ENCODE measurements at places on chromosomes 16 and 17.

GRCh38 chr16:23837553-23838308 lies 1.9 kb downstream of the PRKCB start:
- DNase-seq: no peak

GRCh38 chr17:80346498-80347275 lies 68.3 kb upstream of the ENDOV start:
- DNase-seq: no peak

DNA sequence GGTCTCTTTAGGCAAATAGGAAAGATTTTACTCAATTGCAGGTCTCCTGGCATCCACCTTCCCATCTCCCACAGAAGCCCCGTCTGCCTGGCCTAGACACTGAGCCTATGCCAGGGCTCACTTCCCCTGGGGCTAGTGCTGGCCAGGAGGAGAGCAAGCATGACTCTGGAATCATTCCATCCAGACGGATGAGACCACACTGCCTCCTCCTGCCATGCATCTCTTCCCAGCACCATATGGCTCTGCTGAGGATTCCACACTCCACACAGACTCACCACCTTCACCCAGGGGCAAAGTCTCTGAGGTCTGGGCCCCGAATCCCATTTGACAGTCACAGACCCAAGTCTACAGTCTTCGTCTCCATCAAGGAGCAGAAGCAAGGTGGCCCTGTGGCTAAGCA lies 346.5 kb downstream of the C16orf95 start:
- DNase-seq: no peak

DNA sequence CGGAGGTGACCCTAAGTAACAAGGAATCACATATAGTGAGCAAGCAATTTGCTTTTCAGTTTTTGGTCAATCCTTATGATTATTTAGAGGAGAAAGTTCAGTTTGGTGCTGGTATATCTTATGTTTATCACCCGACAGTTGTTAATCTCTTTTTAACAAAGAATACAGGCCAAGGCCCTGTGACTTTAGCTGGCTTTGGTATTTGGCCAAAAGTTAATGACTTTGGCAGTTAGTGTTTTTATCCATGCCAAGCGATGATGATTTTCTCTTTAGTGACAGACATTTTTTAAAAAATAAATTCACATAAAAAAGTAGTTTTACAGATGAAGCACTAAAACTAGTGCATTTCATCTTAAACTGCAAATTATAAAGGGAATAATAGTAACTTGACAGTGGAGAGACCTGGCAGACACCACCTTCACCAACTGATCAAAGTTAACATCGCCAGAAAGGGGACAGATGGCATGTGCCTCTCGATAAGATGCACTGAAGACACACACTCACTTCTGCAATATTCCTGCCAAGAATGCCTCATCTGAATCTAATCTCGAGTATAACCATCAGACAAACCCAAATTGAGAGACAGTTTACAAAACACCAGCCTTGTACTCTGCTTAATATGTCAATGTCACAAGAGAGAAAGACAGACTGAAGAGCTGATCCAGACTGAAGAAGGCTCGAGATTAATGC lies 6.9 kb downstream of the DEXI start:
- DNase-seq: no peak

DNA sequence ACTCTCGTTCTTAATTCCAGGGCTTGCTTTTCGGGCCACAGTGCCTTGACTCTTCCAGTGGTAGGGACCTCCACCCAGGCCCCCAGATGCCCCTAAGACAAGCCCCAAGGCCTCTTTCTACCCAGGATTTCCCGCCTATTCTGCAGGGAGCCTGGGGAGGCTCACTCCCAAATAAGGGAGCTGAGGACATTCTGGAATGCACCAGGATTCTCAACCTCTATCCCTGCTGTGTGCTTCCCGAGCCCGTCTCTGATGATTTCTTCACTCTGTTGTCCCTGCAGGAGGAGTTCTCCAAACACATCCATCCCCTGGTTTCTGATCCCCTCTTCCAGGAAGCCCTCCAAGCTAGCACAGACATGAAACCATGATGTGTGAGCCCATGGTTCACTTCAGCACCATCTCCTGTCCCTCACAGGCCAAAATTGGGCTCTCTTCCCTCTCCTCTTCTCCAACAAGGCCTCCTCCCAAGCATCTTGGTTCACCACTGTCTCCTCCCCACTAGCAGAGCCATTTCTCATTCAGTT lies 255.9 kb downstream of the KATNIP start:
- DNase-seq: no peak

GRCh38 chr17:33013596-33014375 lies 22.1 kb downstream of the SPACA3 start:
- no peak for DNase-seq

DNA sequence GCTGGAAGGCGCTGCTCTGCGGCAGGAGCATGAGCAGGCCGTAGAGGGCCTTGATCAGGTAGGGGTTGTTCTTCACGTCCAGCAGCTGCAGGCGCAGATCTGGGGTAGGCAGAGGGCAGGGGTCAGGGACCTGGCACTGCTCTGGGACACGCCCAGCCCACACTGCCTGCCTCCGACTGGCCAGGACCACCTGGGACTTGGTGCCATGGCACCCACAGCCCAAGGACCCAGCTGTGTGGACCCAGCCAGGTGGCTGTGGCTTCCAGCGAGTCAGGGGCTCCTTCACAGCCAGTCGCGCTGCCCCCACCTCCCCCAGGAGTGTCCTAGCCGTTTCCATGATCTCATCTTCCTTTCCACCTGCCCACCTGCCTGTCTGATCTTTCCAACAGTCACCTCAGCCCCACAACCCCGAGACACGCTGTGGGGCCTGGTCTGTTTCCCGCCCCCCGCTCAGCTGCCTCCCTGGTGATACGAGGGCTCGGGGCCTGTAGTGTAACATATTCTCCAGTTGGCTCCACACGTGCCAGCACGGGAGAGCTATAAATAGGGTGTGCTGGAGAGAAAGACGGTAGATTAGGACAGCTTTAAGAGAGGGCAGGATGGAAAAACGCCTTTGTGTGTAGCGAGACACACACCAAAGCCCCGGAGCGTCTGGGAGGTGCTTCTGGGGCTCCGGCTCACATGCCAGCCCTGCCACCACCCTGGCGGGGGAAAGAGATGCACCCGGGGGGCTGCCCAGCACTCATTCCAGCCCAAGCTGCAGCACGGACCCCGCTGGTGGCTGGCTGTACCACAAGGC lies 7.2 kb upstream of the MTSS2 start:
- DNase-seq: no peak

GRCh38 chr17:56593646-56594319 lies at the start of gene NOG:
Gene NOG, plus strand, starts transcription at chr17:56593699. Its CDS starts 525 bp downstream, at chr17:56594224.
- DNase-seq: peak; percentile 40

- DNase-seq: no peak
These were observed 218.0 kb downstream of the SEC14L1 start for GRCh38 chr17:77358801-77359200.

- no peak for DNase-seq
These were observed 4.1 kb downstream of the KRT31 start for GRCh38 chr17:41393294-41393693.

- DNase-seq: no peak
These were observed 48.8 kb downstream of the SPACA3 start for GRCh38 chr17:33040461-33040860.

DNA sequence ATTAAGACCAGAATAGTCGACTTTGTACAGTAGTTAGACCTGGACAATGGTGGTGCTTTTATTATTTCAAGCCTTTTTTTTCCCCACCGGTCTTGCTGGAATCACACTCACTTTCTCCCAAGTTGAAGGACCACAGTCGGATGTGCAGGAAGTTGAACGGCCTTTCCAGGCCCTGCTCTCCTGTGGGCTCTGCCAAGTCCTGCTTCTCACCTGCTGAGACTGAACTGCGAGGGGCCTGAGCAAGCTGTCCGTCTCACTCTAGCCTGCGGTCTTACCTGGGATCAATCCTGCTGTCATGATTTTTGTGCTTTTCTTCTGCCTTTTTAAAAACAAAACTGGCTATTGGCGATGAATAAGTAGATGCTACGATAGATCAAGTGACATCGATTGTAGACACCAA lies 1.3 kb downstream of the TLCD3A start:
- DNase-seq: no peak

DNA sequence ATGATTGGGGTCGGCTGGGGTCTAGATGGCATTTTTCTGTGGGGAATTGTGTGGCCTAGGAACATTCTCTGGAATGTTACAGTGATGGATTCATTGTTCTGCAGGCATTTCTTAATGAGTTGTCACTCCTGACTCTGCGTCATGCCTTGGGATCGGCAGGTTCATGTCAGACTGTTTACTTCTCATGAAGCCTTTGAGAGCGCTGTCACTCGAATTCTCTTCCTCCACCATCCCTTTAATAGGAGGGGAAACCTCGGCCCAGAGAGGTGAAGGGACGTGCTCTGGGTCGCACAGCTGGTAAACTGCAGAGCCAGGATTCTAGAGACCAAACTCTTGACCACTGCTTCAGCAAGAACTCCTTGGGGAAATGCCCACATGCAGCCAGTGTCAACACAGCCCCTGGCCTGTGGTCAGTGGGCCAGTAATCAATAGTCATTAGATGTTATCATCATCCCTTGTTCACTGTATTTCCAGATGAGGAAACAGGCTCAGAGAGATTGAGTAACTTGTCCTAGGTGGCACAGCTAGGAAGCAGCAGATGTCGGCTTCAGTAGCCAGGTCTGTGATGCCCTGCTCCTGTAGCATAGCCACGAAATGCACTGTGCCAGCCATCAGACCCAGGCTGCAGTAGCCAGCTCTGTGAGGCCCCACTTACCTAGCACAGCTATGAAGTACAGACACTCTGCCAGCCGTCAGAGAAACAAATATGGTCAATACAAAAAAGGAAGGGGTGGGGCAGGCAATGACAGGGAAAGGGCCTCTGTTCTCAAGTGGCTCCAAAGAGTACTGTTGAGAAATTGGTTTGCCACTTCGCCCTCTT lies 259.0 kb downstream of the CPPED1 start:
- no peak for DNase-seq

GRCh38 chr17:44492706-44493272 lies 10.4 kb downstream of the GPATCH8 start:
- DNase-seq: no peak

DNA sequence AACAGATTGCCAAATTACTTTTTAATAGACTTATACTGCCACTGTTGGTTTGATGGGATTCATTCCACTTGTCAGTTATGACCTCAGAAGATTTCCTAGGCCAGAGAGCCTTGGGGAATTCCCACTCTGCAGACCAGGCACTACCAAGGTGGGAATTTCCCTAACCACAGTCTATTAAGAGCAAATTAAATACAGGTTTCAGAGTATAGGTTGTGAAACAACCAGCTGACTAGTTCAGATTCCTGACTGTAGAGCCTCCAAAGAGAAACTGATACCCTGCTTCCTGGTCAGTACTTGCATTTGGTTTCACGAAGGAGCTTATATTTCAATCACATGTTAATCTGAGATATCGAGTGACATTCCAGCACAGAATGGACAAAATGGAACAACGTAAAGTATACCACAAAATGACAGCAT lies 186.5 kb downstream of the STX8 start:
- no peak for DNase-seq

Data from activated B cell treated with CpG ODN at 0.5 μM for 24 hours (primary cell).